Nucleus accumbens (tissue), 56 donors: ENCODE measurements at places on chromosomes 1 and 21.
A peak's percentile ranks its signal among the peaks of the same experiment; 100 is the strongest.

DNA sequence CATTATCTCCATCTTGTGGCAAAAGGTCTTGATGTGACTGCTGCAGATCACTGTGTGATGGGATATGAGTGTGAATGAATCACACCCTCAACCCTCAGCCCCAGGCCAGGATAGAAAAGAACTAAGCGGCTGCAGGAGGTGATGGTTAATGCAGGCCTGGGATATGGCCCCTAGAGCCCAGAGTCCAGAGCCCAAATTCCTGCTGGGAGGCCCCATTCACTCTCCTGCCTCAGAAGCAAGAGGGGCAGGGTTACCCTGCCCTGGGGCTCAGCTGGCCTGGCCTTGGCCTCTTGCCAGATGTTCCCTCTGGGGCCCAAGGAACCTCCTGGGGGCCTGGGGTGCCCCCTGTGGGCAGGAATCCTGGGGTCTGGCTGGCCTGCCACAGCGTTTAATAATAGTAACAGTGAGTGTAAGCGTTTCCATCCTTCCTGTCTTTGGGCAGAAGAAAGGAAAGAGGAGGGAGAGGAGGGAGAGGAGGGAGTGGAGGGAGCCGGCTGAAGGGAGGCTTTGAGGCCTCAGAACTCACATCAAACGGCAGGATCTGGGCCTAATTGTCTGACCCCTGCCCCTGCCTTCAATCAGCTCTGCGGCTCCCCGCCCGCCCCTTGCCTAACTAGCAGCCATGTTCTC, 26.2 kb downstream of the DMAP1 start:
- no peak for DNase-seq

- no peak for DNase-seq
These were observed 352.5 kb upstream of the VAMP3 start for GRCh38 chr1:7418442-7419080.

GRCh38 chr1:115874497-115874896, 33.6 kb upstream of the NHLH2 start:
- no peak for DNase-seq

DNA sequence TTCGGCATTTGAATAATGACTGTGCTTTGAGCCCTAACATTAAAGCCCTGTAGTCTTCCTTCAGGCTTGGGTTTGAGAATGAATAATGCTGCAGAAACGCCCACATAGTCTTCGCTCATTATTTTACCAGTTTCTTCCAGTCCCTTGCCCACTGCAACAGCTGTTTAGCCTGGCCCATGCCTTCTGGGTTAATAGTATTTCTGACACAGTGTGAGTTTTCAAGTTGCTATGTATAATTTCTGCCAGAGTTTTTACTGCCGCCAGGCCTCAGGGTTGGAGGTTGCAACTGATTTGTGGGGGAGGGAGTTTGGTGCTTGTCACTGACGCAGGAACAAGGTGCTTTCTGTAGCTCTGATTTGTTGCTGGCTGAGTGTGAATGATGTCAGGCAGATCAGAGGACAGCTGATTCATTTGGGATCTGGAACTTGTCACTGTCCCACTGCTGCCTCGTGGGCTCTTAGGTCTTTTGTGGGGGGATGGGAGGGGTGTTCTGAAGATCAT, 109.8 kb downstream of the MAST2 start:
- DNase-seq, result peak; percentile 32
